SIG-M5 (cell line): ENCODE measurements at places on chromosomes 7 and 10.

GRCh38 chr10:5603091-5603847 is 63.1 kb downstream of the ASB13 start:
- DNase-seq = no peak

DNA sequence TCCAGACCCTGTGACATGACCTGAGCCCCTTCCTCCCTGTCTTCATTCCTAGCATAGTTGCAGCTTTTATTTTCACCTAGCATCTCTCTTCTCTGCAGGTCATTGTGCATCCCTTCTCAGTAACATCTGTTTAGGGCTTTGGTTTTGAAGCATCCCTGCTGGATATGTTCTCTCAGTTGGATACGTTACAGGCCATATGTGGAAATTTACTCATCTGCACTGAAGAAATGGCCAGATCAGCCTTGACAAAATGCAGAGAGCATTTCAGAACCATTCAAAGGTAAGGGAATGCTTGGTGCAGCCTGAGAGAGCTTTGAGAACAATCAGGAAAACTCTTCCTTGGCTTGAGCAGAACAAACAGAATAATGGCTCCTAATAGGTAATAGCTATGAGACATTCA is 647.0 kb downstream of the KCNMA1 start:
- DNase-seq = no peak

- no peak for DNase-seq
Observed at GRCh38 chr10:114893251-114893650, 44.7 kb upstream of the TRUB1 start.

DNA sequence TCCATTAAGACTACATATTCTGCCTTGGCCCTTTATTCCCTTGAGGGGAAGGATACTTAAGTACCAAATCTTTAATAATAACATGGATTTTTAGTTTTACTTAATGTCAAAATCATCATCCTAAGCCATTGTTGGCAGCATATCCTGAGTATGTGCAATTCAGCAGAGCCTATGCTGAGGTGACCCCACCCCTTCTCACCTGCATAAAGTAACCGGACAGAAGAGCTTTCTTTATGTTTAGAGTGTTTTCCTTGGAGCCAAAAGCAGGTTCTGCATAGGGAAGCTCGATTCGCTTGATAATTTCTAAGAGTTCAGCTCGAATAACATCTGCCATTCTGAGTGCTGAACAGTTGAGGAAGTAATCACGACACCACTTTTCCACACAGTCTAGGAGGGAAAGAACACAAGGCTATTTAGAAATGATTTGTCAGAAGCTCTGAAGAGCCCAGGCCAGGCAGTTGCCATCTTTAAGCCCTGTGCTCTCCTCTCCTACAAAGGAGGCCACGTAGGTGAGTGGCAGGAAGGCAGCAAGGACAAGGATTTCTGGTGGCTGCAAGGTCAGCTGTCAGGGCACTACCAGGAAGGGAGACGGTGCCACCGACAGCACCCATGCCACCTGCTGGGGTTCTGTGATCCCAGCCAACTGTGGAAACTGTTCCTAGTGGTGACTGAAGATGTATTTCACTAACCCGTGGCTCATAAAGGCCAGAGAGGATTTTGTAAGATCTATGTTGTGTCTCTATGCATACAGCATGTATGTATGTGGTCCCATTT is 15.6 kb downstream of the BCCIP start:
- DNase-seq = no peak

DNA sequence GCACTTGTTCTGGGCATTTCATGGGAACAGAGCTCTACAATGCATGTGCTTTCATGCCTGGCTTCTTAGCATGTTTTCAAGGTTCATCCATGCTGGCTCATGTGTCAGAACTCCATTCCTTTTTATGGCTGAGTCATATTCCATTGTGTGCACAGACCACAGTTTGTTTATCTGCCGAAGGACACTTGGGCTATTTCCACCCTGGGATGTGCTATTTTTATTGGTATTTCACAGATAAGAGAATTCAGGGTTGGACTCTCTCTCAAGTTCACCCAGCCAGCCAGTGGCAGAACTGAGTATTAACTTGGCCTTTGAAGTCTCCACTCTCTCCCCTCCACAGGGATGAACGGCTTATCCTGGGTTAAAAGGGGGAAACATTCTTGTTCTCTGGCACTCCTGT is 190.7 kb upstream of the GPR26 start:
- DNase-seq = no peak

- DNase-seq = no peak
Observed at GRCh38 chr10:121764233-121764942, 163.4 kb downstream of the ATE1 start.

- DNase-seq = no peak
Observed at GRCh38 chr7:26599982-26600381, 264.4 kb downstream of the SKAP2 start.

GRCh38 chr10:32150532-32151101 is 94.4 kb upstream of the KIF5B start:
- DNase-seq = no peak

DNA sequence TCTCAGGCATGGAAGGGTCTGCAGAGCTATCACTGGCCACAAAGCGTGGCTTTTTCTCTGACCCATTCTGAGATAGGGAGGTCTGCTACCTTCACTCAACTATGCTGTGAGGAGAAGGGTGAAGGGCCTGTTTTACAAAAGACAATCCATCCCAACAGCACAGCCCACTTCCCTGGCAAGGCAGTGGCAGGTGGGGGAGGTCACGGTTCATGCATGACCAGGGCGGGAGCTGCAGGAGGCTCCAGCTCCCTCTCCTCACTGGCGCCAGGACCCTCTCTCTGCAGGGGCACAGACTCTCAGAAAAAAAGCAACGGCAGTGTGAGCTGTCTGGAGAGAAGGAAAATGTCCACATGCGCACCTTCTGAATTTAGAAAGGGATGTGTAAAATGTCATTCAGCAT is 28.5 kb downstream of the GRB10 start:
- DNase-seq = no peak

DNA sequence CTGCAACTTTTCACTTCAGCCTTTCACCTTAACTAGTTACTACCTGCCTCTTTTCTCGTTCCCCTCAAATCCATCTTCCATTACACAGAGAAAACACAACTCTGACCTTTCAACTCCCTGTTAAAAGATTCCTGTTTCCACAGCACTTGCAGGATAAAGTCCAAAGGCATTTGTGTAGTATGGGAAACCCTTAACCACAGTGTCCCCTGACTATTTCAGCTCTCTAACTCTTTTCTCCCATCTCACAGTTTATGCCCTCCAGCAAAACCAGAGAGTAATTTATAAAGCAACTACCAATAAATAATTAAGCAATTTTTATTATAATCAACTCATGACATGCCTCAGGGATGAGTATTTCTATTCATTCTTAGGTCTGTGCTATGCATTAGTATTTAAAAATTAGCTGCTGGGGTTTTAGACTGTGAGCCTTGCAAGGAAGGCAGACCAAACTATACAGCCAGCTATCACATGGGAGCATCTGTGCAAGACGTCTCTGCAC is 51.0 kb downstream of the COL1A2 start:
- DNase-seq = no peak

DNA sequence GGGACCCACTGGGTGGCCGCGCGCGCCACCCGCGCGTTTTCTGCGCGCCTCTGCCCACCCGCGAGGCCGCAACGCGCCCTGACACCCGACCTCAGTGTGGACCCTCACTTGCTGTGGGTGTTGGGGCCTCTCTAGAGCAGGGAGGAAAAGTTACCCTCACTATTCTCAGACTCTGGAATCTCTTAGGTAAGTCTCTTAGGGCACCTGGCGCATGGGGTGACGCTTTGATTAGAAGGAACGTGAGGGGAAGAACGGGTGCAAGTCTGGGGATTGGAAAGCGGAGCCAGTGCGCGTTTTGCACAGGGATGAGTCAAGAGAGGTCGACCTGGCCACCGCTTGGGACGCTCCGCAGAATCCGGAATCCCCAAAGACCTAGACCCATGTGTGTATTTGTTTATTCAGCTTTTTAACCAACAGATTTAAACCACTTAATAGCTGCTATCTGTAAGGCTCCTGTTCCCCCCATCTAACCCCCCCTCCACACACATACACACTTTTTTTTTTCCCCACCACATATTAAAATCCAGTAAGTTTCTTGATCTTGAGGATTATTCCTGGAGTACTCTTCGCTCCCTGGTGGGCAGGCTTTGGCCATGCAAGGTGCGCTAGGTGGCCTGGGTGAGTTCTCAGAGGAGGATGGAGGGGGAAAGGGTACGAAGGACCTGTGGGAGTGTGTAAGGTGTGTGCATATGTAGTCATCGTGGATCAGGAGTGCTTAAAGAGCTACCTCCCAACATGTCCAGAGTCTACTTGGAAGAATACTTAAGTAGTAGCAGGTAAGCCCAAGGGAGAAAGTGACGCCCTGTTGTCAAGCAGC is 169.1 kb upstream of the PPP1R3A start:
- no peak for DNase-seq

- no peak for DNase-seq
Observed at GRCh38 chr7:100130608-100131453, 4.1 kb downstream of the MBLAC1 start.

GRCh38 chr7:134752006-134752760 is 27.3 kb upstream of the CALD1 start:
- no peak for DNase-seq

- no peak for DNase-seq
Observed at GRCh38 chr7:141281311-141281710, 207.4 kb downstream of the TMEM178B start.

DNA sequence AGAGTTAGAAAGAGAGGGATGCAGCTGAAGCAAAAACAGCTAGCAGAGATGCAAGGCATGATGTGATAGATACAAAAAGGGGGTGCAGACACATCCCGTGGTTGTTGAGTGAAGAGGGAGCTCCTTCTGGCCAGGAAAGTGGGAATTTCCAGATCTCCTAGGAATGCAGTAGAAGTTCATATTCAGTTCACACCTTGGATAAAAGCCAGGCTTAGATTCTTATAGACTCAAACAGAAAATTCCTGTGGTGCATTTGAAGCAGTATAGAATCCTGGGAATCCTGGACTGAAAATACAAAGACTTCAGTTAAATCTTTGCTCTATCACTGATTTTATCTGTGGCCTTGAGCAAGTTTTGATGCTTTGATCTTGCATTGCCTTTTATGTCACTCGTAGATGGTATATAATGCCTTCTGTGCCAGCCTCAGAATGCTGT is 33.9 kb downstream of the SGPL1 start:
- DNase-seq = no peak

DNA sequence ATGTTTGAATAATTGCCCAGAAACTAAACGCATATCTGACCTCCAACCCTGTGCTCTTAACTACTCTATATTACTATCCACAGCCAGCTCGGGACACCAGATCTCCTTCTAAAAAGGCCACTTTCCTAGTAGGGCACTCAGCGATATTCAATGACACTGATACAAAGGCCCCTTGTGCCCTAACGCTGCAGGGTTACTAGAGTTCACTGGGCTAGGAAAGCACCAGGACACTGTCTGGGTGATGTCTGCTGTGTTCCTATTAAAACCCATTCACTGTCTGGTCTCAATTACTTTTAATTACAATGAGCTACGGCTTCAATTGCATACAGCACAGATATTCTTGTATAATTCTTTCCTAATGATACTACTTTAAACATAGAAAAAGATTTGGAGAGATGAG is 91.7 kb downstream of the SORCS1 start:
- DNase-seq = no peak

GRCh38 chr10:132353456-132354355 is 21.7 kb downstream of the LRRC27 start:
- no peak for DNase-seq

DNA sequence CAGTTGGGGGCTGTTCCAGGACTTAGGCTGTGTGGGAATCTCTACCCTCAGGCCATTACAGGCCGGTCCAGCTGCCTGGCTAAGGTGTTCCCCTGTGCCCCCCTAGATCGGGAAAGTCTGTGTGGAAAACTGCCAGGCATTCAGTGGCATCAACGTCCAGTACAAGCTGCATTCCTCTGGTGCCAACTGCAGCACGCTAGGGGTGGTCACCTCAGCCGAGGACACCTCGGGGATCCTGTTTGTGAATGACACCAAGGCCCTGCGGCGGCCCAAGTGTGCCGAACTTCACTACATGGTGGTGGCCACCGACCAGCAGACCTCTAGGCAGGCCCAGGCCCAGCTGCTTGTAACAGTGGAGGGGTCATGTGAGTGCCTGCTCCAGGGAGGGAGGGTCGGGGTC is 27.1 kb upstream of the CSGALNACT2 start:
- DNase-seq = no peak

- no peak for DNase-seq
Observed at GRCh38 chr7:102326157-102326889, 29.9 kb downstream of the SPDYE6 start.

- DNase-seq = no peak
Observed at GRCh38 chr7:37290731-37291130, 157.9 kb downstream of the ELMO1 start.

DNA sequence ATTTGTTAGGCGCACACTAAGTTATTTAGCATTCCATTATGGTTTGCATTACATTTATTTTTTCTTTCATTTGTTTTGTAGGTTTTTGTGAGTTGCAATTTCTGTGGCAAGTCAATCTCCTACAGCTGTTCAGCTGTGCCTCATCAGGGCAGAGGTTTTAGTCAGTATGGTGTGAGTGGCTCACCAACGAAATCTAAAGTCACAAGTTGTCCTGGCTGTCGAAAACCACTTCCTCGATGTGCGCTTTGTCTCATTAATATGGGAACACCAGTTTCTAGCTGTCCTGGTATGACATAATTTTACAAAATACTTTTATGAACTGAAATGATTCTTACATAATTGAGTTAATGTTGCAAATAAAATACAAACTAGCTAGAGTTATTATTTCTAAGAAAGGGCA is 29.5 kb downstream of the MIOS start:
- DNase-seq = no peak

- no peak for DNase-seq
Observed at GRCh38 chr7:41912851-41913567, 210.1 kb upstream of the INHBA start.

- DNase-seq = no peak
Observed at GRCh38 chr10:124921261-124921660, 20.7 kb upstream of the ZRANB1 start.

- DNase-seq = no peak
Observed at GRCh38 chr10:7826971-7827370, 8.7 kb downstream of the TAF3 start.

DNA sequence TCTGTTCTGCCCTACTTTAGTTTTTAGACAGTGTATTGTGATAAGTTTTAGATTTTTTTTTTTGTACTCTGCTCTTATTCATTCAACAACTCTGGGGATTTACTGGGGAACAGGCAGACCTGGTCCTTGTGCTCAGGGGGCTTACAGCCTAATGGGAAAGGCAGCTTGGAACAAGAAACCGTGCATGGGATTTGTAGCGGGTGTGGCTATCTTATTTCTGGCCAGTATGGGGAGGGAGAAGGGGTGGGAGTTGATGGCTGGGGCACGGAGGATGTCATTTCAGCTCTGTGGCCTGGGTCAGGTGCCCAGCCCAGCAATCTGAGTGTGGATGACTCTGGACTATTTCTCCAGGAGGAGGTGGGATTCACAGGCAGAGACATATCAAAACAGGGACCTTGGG is 47.0 kb downstream of the GRK5 start:
- DNase-seq = no peak

GRCh38 chr7:114711241-114711640 is 210.7 kb upstream of the MDFIC start:
- no peak for DNase-seq
